ENCODE measurements at places on chromosomes 7 and 10.

- DNase-seq: no peak
These were observed 37.9 kb upstream of the ANKRD1 start for GRCh38 chr10:90958781-90959180.

GRCh38 chr10:51642581-51642980, 56.8 kb downstream of the CSTF2T start:
- no peak for DNase-seq

DNA sequence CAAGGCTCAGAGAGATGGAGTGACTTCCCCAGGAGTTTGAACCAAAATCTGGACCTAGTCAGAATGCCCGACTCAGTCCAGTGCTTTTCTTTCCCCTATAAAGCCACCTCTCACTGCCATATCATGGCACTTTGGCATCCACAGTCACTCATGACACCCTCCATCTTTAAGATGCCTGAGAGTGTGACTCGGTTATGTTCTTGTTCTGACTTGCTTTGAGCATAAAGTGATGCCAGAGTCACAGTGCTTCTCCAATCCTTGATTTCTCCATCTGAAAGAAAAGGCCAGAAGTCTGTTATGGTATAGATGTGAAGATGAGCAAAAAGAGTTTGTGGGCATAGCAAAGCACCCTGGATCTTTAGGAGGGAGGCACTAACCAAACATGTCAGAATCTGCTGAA, 538.1 kb downstream of the SORCS1 start:
- no peak for DNase-seq

DNA sequence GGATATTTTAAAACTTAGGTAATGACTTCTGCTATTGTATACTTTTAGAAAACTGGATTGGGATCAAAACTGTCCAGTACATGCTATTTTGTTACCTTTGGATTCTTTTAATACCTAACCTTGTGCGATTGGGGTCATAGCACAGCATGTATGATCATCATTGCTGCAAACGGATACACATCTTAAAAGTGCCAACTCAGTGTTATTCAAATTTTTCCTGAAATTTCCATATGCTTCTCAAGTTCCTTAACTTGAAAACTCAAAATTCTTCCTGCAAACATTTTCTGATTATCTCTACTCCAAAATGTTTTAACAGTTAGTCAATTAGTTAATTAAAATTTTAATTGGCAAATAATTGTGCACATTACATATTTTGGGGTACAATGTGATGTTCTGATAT, 147.5 kb downstream of the PCDH15 start:
- no peak for DNase-seq

DNA sequence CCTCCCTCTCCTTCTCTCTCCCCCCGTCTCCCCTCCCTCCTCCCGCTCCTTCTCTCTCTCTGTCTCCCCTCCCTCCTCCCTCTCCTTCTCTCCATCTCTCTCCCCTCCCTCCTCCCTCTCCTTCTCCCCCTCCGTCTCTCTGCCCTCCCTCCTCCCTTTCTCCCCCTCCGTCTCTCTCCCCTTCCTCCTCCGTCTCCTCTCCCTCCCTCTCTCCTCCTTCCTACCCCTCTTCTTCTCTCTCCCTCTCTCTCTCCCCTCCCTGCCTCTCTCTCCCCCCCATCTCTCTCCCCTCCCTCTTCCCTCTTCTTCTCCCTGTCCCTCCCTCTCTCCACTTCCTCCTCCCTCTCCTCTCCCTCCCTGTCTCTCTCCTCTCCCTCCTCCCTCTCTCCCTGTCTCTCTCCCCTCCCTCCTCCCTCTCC, 32.2 kb downstream of the AP5Z1 start:
- no peak for DNase-seq
